A549 treated with DMSO at 1 μM for 4 hours (cell line): ENCODE measurements at places on chromosomes 2 and 18. TPM values are rescaled to one million over a fixed set of nuclear protein-coding genes. Genes with fewer than 3 reads are reported as not detected.

NETO1 gene
- not detected in 5 replicates for total RNA-seq

ERMN gene
- not detected in 5 replicates for total RNA-seq

IL36RN gene
- total RNA-seq, result 0.06 to 0.14 TPM (median 0.07 TPM) in 5 replicates

DLX1 gene
- 3.6 to 4.2 TPM (median 3.9 TPM) in 5 replicates for total RNA-seq

ITGB6 gene
- total RNA-seq, result 0.56 to 1.8 TPM (median 1.0 TPM) in 5 replicates

ZBTB7C gene
- total RNA-seq, result 0.03 to 0.11 TPM (median 0.05 TPM) in 5 replicates

UGT1A10 gene
- total RNA-seq, result 0.05 to 0.26 TPM (median 0.10 TPM) in 3 of 5 replicates, not detected in the others

RPRM gene
- not detected in 5 replicates for total RNA-seq

SULT1C2 gene
- total RNA-seq, result 0.22 to 0.72 TPM (median 0.45 TPM) in 5 replicates

BIRC6 gene
- total RNA-seq, result 31.9 to 40.4 TPM (median 38.5 TPM) in 5 replicates

ABCB11 gene
- 0.01 to 0.03 TPM (median 0.02 TPM) in 3 of 5 replicates, not detected in the others for total RNA-seq

MRPS5 gene
- 71.0 to 80.2 TPM (median 73.8 TPM) in 5 replicates for total RNA-seq
